Dermis blood vessel endothelial cell (primary cell): ENCODE measurements at places on chromosomes 11 and 22. TPM values are rescaled to one million over a fixed set of nuclear protein-coding genes. Genes with fewer than 3 reads are reported as not detected.

- no peak for DNase-seq
These were observed 71.9 kb downstream of the PLEKHA7 start for GRCh38 chr11:16942342-16942741.

GRCh38 chr11:63738720-63739360 lies 29.7 kb downstream of the ZFTA start:
- DNase-seq, result peak; percentile 92

GRCh38 chr11:19910931-19911330 lies 198.3 kb downstream of the NAV2 start:
- DNase-seq, result no peak

The MCAT gene
- 11.7 and 14.8 TPM in 2 replicates for total RNA-seq

GRCh38 chr22:43570531-43571165 lies 158.8 kb downstream of the MPPED1 start:
- DNase-seq, result no peak

GRCh38 chr22:49327411-49328117 lies 500.1 kb downstream of the BRD1 start:
- no peak for DNase-seq

The TMEM218 gene
- total RNA-seq, result 23.1 and 24.2 TPM in 2 replicates

DNA sequence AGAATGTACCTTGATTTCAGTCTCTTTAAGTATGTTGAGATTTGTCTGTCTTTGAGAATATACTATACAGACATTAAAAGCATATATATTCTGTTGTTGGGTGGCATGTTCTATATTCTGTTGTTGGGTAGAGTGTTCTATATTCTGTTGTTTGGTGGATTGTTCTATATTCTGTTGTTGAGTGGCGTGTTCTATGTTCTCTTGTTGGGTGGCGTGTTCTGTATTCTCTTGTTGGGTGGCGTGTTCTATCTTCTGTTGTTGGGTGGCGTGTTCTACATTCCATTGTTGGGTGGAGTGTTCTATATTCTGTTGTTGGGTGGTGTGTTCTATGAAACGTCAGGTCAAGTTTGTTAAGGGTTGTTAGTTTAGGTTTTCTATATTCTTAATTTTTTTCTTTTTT lies 27.1 kb upstream of the CTTN start:
- no peak for DNase-seq

GRCh38 chr11:85823816-85824215 lies 12.9 kb upstream of the SYTL2 start:
- DNase-seq, result no peak

GRCh38 chr11:134835561-134835960 lies 423.5 kb upstream of the B3GAT1 start:
- no peak for DNase-seq

- DNase-seq, result no peak
These were observed 1.3 kb downstream of the OR52D1 start for GRCh38 chr11:5489576-5490357.

The FBLN1 gene
- 0.34 and 0.56 TPM in 2 replicates for total RNA-seq

DNA sequence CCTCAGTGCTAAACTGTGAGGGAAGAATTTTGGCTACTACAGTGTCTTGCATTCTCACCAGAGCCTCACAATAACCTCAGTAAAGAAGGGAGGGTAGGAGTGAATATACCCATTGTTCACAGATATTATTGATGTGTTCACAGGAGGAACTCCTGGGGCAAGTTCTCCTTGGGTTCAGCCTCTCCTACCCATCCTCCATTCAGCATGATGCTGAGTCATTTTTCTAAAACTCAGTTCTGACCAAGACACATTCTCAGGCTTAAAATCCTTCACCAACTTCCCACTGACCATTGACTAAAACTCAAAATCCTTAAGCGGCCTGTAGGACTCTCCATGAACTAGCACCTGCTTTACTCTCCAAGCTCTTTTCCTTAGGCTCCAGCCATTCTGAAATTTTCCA lies 48.7 kb downstream of the SYTL2 start:
- DNase-seq, result no peak

DNA sequence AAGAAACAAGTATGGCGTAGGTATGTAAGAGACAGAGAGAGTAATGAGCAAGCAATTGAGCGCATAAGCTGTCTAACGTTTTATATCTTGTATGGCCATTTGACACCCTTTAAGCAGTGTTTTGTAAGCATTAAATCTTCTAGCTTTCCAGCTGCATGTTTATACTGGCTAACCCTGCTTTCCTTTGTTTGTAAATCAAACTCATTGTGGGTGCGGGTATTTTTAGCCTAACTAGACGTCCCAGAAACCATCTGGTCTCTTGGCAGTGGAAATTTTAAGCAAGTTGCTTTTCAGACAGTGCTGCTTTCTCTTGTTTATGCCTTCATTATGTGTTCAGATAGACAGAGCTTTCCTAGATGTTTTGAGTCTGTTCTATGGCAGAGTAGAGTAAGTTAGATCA lies 73.5 kb downstream of the RNF169 start:
- DNase-seq, result peak; percentile 89

DNA sequence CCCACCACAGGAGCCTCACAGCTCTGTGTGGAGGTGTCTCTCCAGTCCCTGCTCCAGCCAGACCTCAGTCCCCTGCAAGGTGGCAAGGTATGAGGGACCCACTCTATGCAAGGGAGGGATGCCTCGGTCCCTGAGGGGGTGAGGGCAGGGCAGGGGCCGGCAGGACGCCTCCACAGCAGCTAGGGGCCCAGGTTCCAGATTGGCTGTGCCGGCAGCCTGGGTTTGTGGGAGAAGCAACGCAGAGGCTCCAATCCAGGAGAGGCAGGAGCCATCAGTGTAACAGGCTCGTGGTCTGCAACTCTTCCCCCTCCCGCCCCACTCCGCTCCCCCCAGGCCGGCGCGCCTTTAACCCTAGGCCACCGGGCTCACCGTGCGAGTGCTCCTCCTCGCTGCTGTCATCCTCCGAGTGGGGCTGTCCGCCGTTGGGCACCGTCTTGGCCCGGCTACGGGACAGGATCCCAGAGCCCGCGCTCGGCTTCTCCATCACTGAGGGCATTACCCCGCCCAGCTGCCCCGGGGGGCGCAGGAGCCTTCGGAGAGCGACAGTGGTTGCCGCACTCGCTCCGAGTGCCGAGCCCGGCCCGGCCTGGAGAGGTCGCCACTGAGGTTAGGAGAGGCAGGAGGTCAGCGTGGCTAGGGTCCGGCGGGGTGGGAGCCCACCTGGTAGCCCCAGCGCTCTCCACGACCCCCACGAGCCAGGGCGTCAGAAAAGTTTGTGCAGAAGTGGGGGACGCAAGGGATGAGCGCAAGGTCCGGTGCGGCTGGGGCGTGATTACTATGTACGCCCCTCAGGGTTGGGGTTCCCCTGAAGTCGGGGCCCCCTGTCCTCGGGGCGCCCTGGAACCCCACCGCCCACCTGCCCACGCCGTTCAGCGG lies 765 bp downstream of the RCOR2 start:
- peak; percentile 46 for DNase-seq

GRCh38 chr22:44192098-44192815 lies 11.5 kb downstream of the PARVG start:
- peak; percentile 33 for DNase-seq

The OR2AG2 gene
- total RNA-seq, result not detected in 2 replicates

The SEZ6L gene
- not detected in 2 replicates for total RNA-seq

GRCh38 chr11:44990665-44991064 lies 40.0 kb upstream of the TP53I11 start:
- DNase-seq, result no peak

DNA sequence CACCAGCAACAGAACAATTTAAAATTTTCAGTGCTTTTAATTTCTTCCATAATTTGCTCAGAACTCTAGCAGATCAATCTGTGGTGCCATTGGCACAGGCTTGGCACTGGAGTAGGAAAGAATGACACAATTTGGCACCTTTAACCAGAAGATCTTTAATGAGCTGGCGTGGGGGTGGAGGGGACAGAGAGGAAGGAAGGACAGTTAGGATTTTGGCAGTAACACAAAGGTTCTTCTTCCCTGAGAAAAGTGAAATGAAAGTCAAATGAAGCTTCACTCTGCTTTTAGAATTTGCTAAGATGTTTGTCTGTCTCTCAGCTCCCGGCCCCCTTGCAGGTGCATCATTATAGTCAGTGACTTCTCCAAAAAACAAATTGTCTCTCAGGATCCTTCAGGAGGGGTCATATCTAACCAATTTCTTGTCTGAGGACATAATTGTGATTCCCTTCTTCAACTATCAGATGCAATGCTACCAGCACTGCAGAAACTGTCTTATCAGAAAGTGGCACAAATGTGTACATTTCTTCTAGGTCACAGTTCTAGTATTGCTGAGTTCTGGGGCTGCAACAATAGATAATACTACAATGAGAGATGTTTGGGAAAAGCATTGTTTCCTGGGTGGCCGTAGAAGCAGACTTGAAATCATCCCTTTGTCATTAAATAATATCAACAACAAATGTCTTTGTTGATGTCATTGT lies 66.8 kb downstream of the CSTPP1 start:
- peak; percentile 20 for DNase-seq
